ENCODE measurements at places on chromosomes 3 and 15.

DNA sequence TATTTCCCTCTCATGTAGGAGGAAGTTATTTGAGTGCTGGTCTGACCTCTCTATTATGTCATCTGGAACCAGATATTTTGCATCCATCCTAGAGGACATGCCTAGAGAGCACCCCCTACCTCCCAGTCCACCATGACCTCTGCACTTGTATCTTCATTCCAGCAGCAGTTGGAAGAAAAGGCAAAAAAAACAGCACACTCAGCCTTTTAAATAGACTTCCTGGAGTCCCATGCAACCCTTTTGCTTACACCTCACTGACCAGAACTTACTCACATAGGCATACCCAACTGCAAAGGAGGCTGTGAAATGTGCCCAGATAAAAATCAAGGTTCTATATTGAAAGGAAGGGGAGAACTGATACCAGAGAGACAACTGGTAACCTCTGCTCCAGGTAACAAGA is 92.3 kb upstream of the FHIT start:
- DNase-seq, result no peak

- DNase-seq, result no peak
These were observed 28.8 kb downstream of the GOLGA6A start for GRCh38 chr15:74053517-74053916.

DNA sequence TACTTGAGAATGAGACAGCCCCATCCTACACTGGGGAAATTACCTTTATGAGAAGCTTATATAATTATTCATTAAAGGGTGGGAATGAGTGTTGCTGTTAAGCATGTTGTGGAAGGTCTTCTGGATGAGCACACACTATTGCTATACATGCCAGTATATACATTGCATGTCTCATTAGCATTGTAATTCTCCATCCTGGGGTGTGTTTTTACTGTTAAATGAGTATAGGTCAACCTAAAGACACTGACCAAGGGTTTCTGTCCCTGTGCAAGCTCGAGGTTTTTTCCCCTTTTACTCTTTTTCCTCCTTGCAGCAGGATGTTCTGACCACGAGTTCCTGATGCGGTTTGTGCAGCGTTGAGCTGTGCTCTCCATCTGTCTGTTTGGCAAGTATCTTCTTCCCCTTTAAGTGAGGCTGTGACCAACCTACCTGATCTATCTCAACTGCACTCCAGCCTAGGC is 7.2 kb upstream of the IVD start:
- DNase-seq, result no peak

- DNase-seq, result no peak
These were observed 147.3 kb upstream of the SEMA6D start for GRCh38 chr15:47570044-47570443.

GRCh38 chr15:91461377-91461776 is 361.3 kb downstream of the SV2B start:
- DNase-seq, result no peak

DNA sequence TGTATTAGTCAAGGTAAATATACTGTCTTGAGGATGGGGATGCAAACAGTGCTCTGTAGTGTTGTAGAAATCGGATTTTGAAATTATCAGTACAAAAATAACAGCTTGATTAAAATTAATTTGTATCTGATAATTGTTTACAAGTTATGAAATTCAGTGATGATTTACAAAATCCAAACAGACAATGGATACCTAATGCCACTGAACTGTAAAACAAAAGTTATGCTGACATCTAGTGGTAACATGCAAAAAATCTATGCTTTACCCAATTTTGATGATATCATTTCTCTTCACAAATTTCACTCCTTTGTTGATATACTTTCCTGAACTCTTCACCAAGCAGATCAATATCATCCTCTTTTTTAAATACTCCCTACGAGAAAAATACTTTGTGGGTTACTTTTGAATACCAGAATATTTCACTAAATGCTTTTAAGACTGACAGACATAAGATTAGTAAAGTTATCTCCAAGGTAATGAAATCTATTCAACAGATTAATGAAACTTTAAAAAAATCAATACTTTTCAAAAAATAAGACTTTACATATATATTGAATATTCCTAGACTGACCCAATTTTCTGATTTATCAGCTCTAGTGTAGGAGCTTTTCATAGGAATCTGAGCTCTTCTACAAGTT is 36.0 kb downstream of the MNS1 start:
- peak; percentile 18 for DNase-seq
